ENCODE measurements at places on chromosomes 6 and 20.

- DNase-seq, result no peak
Observed at GRCh38 chr6:42428326-42429041, 23.2 kb downstream of the TRERF1 start.

GRCh38 chr6:4308364-4308763 is 173.0 kb upstream of the ECI2 start:
- no peak for DNase-seq

GRCh38 chr6:169292338-169293124 is 38.9 kb upstream of the THBS2 start:
- peak; percentile 81 for DNase-seq

DNA sequence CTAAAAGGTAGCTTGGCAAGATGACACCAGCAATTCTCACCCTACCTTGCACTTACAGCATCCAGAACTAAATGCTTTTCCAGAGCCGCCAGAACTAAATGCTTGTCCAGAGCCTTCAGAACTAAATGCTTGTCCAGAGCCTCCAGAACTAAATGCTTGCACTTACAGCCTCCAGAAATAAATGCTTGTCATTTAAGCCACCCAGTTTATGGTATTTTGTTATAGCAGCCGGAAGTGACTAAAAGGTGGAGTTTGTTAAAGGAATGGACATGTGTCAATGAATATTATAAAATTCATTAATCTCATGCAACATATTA is 133.5 kb downstream of the GPX5 start:
- DNase-seq, result no peak

- DNase-seq, result no peak
Observed at GRCh38 chr6:129510950-129511349, 199.0 kb downstream of the ARHGAP18 start.

DNA sequence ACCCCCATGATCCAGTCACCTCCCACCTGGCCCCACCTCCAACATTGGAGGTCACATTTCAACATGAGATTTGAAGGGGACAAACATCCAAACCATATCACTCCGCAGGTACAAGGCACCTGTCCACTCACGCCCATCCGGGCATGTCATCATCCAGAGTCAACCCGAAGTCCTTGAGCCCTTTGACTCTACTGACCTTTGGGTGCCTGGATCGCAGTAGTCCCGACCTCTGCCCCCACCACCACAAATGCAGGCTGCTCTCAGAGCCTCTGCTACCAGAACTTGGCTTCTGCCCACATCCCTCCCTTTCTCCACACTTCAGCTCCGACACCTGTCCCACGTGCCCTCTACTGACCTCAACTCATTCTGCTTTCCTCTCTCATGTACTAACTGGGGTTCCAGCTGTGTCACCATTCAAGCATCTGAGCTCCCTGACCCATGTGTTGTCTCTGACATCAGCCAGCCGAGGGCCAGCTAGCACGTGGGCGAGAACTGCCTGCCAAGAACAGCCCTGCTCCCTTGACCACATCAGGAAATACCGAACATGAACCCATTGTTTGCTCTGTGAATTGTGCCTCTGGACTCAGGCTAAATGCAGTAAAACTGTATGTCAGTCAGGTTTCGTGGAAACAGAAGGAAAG is 498.3 kb upstream of the SULF2 start:
- no peak for DNase-seq

- DNase-seq, result peak; percentile 67
Observed at GRCh38 chr6:83019741-83020140, 45.9 kb downstream of the UBE3D start.

DNA sequence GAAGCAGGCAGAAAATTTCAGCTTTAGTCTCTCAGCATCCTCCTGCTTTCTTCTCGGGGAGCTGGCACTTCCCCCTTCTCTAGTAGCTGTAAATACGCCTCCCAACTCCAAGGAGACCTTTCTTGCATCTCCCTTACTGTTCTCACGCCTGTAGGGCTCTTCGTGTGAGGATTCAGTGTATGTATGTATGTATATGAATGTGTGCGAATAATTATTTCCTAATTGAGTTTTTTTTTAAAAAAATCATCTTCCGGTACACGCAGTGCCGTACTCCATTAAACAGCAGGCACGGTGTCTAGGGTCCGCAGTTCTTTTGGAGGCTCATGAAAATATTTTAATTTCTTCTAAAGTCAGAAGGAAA is 85.4 kb downstream of the HFE start:
- DNase-seq, result peak; percentile 74

- DNase-seq, result no peak
Observed at GRCh38 chr6:9308284-9308683, 872.9 kb upstream of the SLC35B3 start.

GRCh38 chr6:168273441-168274036 is 46.0 kb downstream of the DACT2 start:
- no peak for DNase-seq

GRCh38 chr6:143673669-143674068 is 4.1 kb upstream of the PHACTR2 start:
- peak; percentile 70 for DNase-seq

- no peak for DNase-seq
Observed at GRCh38 chr6:28638787-28639430, 113.2 kb downstream of the GPX5 start.

- DNase-seq, result no peak
Observed at GRCh38 chr6:34181908-34182307, 36.0 kb upstream of the GRM4 start.

DNA sequence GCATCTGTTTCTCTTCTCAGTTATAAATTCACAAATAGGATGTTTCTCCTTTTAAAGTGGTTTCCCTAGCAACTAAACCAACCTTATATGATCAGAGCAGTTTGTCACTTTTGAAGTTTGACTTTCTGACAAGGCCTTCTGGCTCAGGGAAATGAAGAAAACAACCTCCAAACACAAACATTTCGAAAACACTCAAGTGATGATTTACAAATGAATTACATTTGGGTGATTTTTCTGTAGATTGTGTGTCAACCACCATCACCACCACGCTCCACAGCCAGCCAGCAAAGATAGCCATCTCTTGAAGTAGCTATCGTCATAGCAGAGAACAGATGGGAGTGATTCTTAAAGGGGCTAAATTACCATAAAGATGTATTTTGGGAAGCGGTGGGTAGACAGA is 16.5 kb upstream of the MLIP start:
- no peak for DNase-seq

GRCh38 chr20:14234666-14235295 is 102.6 kb downstream of the FLRT3 start:
- DNase-seq, result no peak

- DNase-seq, result peak; percentile 47
Observed at GRCh38 chr6:27608916-27609883, 136.3 kb upstream of the ZNF184 start.

DNA sequence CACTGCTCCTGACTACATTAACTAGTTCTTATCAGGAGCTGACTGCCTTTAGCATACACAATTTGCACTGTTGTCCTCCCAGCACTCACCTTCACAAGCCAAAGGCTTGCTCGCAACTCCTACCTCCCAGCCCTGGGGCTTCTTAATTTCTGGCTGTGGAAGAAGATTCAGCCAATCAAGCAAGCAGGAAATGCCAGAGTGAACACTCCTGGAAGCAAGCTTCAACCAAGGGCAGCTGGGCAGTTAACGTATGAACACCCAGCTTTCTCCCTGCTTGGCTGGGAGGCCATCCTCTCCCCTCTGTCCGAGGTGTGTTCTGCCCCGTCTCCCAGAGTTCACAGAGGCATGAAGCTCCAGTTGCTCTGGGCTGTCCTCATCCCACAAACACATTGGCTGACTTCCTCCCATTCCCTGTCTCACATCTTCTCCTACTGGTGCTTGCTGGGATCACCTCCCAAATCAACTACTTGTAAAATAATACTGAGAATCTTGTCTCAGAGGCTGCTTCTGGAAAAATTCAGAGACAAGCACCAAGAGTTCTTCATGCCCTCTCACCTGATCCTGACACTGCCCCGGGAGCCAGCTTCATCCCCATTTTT is 15.3 kb upstream of the SRSF6 start:
- DNase-seq, result peak; percentile 21

DNA sequence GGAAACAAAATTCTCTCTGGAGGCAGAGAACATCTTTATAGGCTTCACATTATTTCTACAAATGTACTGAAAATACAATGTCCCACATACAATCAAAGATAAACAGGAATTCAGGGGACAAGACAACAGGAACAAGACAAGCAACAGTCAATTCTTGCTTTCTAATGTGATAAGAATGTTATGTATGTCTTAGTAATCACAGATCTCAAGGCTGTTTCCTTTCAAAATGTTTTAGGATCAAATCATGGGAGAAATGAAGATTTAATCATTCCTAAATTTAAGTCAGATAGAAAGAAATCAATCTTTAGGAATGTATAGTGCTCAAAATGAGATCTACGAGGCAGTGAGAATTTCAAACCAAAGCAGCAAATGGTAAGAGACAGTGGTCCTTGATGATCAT is 32.1 kb downstream of the NEDD9 start:
- DNase-seq, result no peak

GRCh38 chr6:134674562-134674961 is 275.3 kb downstream of the ALDH8A1 start:
- DNase-seq, result peak; percentile 37

GRCh38 chr6:17043148-17043522 is 58.7 kb upstream of the STMND1 start:
- DNase-seq, result no peak

DNA sequence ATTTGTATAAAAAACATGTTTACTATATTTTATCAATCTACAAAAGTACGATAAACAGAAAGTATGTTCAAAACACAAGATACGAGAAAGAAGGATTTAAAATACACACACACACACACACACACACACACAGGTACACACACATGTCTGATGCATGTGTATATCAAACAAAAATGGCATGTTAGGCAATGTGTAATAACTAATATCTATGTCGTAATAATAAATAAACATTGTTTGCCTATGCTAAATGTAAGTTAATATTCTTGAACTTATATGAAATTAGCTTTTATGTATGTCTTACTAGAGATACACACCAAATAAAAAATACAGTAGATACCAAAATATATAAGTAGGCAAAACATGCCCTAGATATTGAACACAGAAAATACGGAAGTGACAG is 894.9 kb downstream of the EYS start:
- DNase-seq, result no peak

DNA sequence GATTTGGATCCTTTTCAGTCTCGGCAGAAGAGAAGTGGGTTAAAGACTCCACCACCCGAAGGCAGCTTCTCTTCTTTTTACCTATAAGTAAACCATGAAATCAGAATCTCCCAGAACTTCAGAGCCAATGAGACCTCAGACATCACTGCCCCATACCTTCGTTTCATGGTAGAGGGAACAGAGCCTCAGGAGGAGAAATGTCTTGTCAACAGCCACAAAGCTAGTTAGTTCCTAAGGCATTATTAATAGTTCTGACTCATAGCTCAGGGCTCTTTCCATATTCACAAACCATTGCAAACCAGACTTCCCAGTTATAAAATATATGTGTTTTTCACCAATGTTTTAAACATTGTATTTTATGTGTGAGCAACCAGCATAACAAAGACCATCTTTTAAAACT is 118.7 kb upstream of the RIPOR2 start:
- DNase-seq, result no peak

DNA sequence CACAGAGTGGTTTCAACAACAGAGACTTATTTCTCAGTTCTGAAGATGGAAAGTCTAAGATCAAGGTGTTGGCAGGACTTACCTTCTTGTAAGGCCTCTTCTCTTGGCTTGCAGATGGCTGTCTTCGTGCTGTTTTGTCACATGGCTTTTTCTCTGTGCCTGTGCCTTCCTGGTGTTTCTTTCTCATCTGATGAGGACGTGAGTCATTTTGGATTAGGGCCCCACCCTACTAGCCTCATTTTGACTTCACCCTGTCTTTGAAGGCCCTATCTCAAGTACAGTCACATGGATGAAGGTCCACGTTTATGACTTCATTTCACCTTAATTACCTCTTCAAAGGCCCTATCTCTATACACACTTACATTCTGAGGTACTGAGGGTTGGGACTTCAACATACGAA is 41.4 kb upstream of the LAMA2 start:
- no peak for DNase-seq

- no peak for DNase-seq
Observed at GRCh38 chr20:25551413-25552215, 33.7 kb downstream of the NINL start.
